ENCODE measurements at places on chromosomes 16 and 17. TPM values are rescaled to one million over a fixed set of nuclear protein-coding genes. Genes with fewer than 3 reads are reported as not detected.

Gene DNAJA3
- 47.6 TPM for total RNA-seq

Gene TEKT1
- 1.4 TPM for total RNA-seq

DNA sequence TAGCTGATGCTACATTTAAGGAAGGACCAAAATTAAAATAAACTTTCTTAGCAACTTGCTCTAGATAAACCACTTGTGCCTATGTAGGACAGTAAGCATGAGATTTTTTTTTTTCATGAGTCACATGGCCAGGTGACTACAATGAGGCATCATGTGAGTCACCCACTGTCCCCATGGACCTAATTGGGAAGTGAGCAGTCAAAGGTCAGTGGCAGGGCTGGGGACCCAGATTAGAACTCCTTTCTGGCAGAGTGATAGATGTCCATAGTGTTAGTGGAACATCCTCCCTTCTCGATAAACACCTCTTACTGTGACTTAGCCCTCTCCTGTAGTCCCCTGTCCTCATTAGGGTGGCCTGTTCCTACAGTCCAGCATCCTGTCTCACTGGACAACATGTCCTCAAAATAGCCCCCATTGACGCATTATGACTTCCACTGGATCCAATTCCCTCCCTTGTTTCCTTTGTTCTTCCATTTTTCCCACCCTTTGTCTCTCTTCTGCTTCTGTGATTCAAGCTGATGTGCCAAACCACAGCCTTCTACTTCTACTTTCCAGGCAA lies 12.4 kb downstream of the ITGB3 start:
- H3K36me3 ChIP-seq = no peaks in the 10 kb centered on the region
- no peaks in the 10 kb centered on the region for H3K4me1 ChIP-seq
- no peaks in the 10 kb centered on the region for H3K27me3 ChIP-seq
- DNase-seq = no peak
- H3K27ac ChIP-seq = no peak overlapping the region
- H3K4me3 ChIP-seq = no peak overlapping the region

DNA sequence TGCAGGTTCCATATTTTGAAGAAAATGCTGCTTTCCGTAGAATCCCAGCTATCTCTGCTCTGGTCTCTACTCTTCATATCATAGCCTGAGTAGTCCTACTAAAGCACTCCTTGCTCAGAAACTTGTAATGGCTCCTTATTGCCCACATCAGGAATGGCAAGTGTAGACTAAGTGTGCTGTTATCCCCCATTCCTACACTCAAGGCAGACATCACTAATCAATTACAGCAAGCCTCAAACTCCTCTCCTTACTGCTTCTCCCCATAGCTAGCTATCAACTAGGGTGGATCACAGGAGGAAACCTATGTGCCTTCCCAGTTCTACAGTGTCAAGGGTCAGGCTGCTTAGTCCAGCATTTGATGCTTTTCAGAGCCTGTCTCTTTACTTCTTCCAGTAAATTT lies 163.4 kb downstream of the HAPSTR1 start:
- no peak overlapping the region for H3K4me3 ChIP-seq
- no peaks in the 10 kb centered on the region for H3K4me1 ChIP-seq
- no peaks in the 10 kb centered on the region for H3K36me3 ChIP-seq
- DNase-seq = no peak

DNA sequence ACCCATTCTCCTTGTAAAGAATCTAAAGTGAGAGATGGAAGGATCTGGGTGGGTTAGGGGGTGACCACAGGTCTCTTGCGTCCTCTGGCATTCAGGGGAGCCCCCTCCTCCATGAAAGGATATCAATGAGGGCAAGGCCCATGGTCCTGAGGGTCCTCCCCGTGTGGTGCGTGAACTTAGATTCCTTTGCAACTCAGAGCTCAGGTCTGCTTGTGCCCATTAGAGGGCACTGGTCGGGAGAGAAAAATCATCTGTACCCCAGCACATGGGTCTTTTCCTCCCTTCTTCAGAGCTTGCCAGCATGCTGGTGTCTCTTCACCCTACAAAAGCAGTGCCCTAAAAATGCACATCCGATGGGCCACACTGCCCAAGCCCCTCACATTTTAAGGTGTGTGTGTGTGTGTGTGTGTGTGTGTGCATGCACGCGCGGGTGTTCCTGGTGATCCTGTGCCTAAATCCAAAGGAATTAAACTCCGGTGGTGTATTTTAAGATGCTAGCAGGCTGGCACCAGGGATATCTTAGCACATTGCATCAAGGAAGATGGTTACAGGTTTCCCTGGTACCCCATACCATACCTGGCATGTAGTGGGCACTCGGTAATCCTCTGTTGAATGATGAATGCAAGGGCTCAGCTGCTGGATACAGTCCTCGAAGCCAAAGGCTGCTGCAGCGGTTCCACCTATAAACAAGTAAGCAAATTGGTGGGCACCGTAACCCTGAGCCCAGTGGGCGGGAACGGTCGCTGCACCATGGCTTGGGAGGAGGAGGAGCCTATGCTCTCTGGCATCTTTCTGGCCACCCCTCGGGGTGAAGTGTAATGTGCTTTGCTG lies 4.7 kb downstream of the C1QTNF1 start:
- DNase-seq = no peak
- H3K4me3 ChIP-seq = no peak overlapping the region
- peaks cover 27% of the 10 kb centered on the region for H3K4me1 ChIP-seq
- no peaks in the 10 kb centered on the region for H3K27me3 ChIP-seq
- H3K36me3 ChIP-seq = no peaks in the 10 kb centered on the region

DNA sequence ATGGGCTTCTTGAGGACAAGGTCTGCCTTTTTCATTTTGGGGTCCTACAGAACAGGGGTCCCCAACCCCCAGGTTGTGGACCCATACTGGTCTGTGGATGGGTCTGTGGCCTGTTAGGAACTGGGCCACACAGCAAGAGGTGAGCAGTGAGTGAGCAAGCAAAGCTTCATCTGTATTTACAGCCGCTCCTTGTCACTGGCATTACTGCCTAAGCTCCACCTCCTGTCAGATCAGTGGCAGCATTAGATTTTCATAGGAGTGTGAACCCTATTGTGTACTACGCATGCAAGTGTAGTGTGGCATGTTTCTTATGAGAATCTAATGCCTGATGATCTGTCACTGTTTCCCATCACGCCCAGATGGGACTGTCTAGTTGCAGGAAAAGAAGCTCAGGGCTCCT lies 33.9 kb downstream of the ERN1 start:
- H3K27me3 ChIP-seq = no peaks in the 10 kb centered on the region
- H3K4me3 ChIP-seq = no peak overlapping the region
- H3K4me1 ChIP-seq = no peaks in the 10 kb centered on the region
- H3K36me3 ChIP-seq = no peaks in the 10 kb centered on the region

DNA sequence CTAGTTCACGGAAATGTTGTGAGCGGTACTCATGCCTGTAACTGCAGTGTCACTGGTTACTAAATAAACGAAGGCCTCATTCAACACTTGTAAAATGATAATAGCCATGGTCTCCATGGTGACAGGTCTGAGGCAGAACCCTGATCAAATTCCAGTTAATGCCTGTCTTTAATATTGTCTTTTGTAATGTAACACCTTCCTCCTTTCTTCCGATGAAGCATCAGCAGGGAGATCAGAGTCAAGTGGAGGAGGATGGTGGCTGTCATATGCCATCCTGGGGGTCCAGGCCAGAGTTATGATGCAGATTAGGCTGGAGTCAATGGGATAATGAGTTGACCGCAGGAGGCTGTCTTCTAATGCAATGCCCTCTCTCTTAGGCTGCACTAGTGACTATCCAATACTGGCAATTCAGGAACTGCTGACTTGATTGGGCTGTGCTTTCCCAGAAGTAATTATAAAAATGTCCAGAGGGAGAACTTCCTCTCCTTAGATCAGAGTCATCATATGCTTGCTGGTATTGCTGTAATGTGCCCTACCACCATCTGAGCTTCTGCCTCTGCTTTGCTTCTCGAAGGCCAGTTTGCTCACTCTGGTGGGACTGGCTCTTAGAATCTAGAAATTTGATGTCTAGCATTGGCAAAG lies 419.1 kb downstream of the CA10 start:
- no peaks in the 10 kb centered on the region for H3K4me1 ChIP-seq
- H3K27ac ChIP-seq = no peak overlapping the region
- H3K27me3 ChIP-seq = no peaks in the 10 kb centered on the region
- H3K4me3 ChIP-seq = no peak overlapping the region

All from prostate gland (tissue), 2 donors.